Prostate gland (tissue), 2 donors: ENCODE measurements at places on chromosomes 3 and 15.

DNA sequence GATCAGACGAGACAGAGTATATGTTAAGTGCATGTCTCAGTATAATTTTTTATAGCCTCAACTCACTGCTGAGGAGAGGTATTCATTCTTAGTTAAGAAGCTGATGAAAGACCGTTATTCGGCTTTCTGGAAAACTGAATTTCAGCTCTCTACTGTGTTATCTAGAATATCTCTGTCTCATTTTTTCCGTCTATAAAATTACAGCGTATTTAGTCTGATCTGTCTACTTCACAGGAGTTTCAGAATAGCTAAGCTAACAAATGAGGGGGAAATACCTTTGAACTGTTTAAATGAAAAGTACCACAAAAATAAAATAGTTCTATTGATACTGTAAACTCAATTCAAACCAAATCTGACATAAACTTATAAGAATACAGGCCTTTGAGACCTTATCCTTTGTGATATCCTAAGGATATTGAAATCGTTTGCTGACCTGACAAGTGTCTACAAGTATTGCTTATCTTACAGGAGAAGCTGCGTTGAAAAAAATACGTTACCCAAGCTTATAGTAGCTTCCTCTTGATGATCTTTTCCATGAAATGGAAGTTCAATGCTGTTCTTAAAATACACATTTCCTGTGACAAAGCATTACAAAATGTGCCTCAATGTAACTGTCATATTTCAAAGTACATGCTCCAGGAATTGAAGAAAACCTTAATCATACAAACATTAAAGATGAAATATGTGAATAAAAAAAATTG is 104.6 kb downstream of the IL1RAP start:
- H3K4me1 ChIP-seq, result no peaks in the 10 kb centered on the region
- no peaks in the 10 kb centered on the region for H3K36me3 ChIP-seq
- no peak overlapping the region for H3K4me3 ChIP-seq
- no peak overlapping the region for H3K27ac ChIP-seq
- H3K27me3 ChIP-seq, result no peaks in the 10 kb centered on the region
- no peak for DNase-seq

GRCh38 chr15:74383695-74384565 is 16.5 kb upstream of the CYP11A1 start:
- no peak for DNase-seq
- H3K27me3 ChIP-seq, result no peaks in the 10 kb centered on the region
- no peaks in the 10 kb centered on the region for H3K36me3 ChIP-seq
- H3K27ac ChIP-seq, result no peak overlapping the region
- no peak overlapping the region for H3K4me3 ChIP-seq

GRCh38 chr3:13818919-13819318 is 61.0 kb downstream of the WNT7A start:
- H3K36me3 ChIP-seq, result no peaks in the 10 kb centered on the region
- no peaks in the 10 kb centered on the region for H3K4me1 ChIP-seq
- no peak overlapping the region for H3K27ac ChIP-seq

GRCh38 chr3:181402347-181402746 is 309.4 kb upstream of the SOX2 start:
- peak; percentile 13 for DNase-seq
- H3K4me3 ChIP-seq, result no peak overlapping the region
- no peaks in the 10 kb centered on the region for H3K27me3 ChIP-seq
- H3K36me3 ChIP-seq, result no peaks in the 10 kb centered on the region
- H3K27ac ChIP-seq, result no peak overlapping the region
- H3K4me1 ChIP-seq, result no peaks in the 10 kb centered on the region

GRCh38 chr15:43135351-43135750 is 2.0 kb downstream of the TMEM62 start:
- peaks cover 3% of the 10 kb centered on the region for H3K4me1 ChIP-seq
- H3K36me3 ChIP-seq, result no peaks in the 10 kb centered on the region
- H3K4me3 ChIP-seq, result no peak overlapping the region
- H3K27ac ChIP-seq, result no peak overlapping the region
